ENCODE measurements at places on chromosomes 1 and 21.

DNA sequence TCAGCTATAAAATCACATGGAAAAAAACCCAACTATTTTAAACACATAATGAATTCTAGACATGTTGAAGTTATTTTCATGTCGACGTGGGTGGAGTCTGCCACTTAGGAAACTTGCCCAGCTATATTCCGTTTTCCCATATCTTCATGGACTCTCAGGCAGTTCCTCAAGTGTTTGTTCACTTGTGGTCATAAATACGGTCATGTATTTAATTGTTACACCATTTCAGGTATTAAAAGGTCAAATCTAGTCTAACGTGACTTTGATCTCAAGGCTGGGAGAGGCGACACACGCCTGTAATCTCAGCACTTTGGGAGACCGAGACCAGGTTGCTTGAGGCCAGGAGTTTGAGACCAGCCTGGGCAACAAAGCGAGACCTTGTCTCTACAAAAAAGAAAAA is 346.9 kb downstream of the PBX1 start:
- no peak for DNase-seq

DNA sequence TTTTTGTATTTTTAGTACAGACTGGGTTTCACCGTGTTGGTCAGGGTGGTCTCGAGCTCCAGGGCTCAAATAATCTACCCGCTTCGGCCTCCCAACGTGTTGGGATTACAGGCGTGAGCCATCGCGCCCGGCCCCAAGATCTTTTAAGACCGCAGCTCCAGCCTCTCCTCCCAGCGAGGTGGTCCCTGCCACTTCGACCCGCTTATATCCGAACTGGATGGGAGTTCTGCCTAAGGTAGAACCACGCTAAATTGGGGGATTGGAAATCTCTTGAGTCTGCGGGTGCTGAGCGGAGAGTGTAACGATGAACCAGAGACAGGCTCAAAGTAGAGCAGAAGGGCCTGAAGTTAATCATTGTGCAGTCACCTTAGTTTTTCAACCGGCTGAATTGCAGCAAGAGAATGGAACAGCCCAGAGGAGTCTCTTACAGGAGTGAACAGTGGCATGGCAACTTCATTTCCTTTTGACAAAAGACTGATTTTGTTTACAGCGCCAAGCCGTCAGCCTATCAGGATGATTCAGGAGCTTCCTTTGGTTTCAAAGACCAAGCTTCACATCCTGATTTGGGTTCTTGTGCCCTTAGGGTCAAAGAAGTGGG is 726 bp upstream of the CYB5R1 start:
- no peak for DNase-seq

DNA sequence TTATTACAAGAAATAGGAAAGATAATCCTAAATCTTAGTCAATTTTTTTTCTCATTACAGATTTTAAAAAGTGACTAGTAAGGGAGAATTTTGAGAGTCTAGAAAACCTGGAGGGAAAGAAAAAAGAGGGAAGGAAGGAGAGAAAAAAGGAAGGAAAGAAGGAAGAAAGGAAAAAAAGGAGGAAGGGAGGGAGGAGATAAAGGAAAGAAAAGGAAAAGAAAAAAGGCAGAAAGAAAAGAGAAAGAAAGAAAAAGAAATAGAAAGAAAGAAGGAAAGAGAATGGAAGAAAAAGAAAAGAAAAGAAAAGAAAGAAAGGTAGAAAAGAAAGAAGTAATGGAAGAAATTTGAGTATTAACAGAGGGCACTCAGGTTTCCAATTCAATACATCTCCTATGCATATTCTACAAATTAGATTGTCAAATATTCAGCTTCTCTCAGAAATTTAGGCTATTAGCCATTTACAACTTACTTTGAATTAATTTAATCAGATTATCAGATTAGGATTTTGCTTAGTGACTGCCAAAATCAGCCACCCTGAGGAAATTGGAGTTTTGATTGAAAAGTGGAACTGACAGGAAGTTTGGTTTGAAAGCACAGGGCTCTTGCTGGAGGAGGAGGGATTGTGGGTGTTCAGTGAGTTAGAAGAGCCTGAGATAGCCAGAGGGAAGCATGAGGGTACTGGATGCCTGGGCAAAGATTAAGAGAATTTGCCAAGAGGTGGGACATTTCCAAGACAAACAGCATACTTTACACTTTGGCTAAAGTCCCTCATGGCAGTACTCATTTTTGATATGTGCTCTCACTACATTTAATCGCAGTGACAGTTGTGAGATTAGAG is 677.8 kb downstream of the USP25 start:
- DNase-seq: peak; percentile 41

GRCh38 chr1:71809085-71809484 is 473.3 kb downstream of the NEGR1 start:
- no peak for DNase-seq

DNA sequence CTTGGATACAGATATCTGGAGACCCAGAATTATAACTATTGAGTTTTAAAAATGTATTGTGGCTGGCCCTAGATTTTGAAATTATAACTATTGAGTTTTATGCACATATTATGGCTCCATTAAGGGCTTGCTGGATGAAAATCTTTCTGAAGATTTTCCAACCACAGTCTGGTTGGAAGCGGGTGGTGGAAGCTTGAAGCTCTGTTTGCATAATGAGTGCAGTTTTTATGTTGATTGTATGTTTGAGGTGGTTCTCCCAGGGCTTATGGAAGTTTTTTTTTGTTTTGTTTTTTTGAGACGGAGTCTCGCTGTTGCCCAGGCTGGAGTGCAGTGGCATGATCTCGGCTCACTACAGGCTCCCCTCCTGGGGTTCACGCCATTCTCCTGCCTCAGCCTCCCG is 10.1 kb upstream of the CTPS1 start:
- DNase-seq: no peak

GRCh38 chr21:25850126-25850842 is 115.5 kb downstream of the GABPA start:
- no peak for DNase-seq
